ENCODE measurements at places on chromosomes 7 and 10. TPM values are rescaled to one million over a fixed set of nuclear protein-coding genes. Genes with fewer than 3 reads are reported as not detected.

Gene MOGAT3
- total RNA-seq, result not detected

Gene TAS2R41
- total RNA-seq, result not detected

DNA sequence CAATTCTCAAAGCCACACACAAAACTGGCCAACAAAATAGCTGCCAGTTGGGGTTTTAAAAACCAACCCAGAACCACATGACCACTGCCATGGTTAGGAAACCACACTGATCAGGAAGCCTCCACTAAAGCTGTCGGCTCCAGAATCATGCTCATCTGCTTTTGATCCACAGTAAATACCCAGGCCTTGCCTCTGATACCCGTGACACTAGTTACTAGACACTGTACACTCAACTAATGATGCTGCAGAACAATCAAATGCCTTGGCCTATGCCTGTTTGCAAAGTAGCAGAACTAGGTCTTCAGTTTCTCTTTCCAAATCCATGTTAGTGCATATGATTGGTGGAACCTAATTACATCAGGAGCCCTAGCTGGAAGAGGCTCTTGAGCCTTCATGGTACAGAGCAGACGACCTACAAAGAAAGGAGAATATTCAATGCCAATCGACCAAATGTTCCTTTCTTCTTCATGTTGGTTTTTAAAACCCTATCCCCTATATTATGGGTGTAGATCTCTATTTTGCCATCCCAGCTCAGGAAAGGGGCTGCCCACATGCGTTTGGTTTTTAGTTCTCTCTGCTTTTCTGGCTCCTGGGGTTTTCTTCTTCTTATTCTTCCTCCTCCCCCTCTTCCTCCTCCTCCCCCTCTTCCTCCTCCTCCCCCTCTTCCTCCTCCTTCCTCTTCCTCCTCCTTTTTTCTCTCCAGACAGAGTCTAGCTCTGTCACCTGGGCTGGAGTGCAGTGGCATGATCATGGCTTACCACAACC is 76.6 kb downstream of the CNNM2 start:
- no peak for DNase-seq

DNA sequence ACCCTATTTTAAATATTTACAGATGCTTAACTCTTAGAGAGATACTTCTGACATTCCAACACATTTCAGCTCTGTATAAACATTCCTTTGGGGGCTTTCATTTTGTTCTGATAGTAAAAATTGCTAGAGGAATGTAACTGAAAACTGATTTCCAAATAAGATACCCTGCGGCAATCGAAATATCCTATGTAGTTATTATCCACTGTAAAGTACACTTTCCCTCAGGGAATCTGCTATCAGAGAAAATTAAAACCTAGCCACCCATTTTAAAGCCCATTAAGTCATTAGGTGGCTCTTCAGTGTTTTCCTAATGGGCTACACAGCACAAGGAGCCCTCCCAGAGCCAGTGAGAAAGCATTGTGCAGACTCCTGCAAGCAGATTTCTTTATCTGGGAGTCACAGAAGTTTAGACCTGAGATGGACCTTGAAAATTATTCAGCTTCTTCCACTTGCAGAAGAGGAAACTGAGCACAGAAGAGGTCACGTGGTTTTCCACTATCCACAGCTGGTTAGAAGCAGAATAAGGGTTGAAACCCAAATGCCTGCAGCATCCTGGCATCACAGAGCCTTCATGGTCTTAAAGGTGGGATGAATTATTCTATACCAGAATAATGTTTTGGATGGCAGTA is 12.6 kb upstream of the CPVL start:
- DNase-seq, result no peak

Gene HYAL4
- not detected for total RNA-seq

- no peak for DNase-seq
These were observed 173.4 kb downstream of the IMMP2L start for GRCh38 chr7:111388912-111389311.

DNA sequence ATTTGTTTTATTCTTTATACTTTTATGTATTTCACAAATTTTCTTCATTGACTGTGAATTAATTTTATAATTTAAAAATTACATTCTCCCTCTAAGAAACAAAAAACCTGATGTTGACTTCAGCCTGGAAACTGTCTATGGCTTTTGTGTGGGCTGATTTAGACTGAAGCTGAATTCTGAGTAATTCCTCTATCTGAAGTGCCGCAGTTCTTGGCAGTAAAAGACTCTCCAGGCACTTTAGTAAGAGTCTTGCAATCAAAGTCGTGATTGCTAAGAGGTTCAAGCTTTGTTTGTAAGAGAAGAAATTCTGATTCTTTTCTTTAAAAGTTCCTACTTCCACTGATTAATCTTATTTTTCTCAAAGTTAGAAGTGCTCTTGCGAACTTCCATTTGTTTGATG is 3.4 kb upstream of the CEP41 start:
- DNase-seq, result no peak

Gene NPFFR1
- total RNA-seq, result not detected

Measured in OCI-LY7 (cell line).